Common myeloid progenitor, CD34-positive (primary cell): ENCODE measurements at places on chromosomes 2 and 18.

GRCh38 chr2:39338502-39338901 is 94.7 kb upstream of the CDKL4 start:
- no peak overlapping the region for H3K27ac ChIP-seq
- H3K36me3 ChIP-seq: no peaks in the 10 kb centered on the region
- DNase-seq: peak; percentile 5

GRCh38 chr2:219562049-219563020 is 9.0 kb downstream of the OBSL1 start:
- H3K4me3 ChIP-seq: no peak overlapping the region
- no peak for DNase-seq
- peaks cover 30% of the 10 kb centered on the region for H3K36me3 ChIP-seq
- no peak overlapping the region for H3K27ac ChIP-seq
- no peaks in the 10 kb centered on the region for H3K27me3 ChIP-seq

DNA sequence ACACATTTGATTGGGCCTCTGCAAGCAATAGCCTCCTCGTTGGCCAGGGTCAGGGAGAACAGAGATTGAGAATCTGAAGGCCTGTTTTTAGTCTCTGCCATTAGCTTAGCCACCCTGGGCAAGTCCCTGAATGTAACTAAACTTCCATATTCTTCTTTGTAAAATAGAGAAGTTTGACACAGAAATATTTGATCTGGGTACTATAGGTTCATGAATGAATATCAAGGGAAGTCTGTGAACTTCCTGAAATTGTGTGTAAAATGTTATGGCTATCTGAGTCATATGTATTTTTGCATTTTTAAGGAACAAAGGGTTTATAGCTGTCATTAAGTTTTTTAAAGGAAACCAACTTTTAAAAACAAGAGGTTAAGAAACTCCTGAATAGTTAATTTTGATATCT is 23.2 kb downstream of the RND3 start:
- H3K27ac ChIP-seq: no peak overlapping the region
- DNase-seq: no peak
- peaks cover 4% of the 10 kb centered on the region for H3K27me3 ChIP-seq
- no peaks in the 10 kb centered on the region for H3K36me3 ChIP-seq
- no peaks in the 10 kb centered on the region for H3K4me1 ChIP-seq

DNA sequence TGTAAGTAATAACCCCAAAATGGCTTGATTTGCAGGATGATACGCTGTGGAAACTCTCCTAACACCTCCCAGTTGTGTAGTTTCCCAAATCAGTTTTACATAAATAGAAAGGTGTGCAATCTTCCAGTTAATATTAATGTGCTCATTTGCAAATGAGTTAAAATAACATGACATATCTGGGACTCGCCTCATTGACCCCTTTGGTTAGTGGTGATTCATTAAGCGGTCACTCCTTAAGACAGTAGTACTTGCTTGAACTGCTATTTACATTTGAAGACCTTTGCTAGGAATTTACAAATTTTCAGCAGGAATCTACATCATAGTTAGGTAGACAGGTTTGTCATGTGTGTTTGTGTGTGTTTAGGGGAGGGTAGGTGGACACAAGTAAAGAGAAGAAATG is 1367.7 kb upstream of the CELF4 start:
- no peaks in the 10 kb centered on the region for H3K36me3 ChIP-seq
- no peaks in the 10 kb centered on the region for H3K27me3 ChIP-seq
- H3K27ac ChIP-seq: no peak overlapping the region
- H3K4me1 ChIP-seq: no peaks in the 10 kb centered on the region
- no peak for DNase-seq
- no peak overlapping the region for H3K4me3 ChIP-seq

DNA sequence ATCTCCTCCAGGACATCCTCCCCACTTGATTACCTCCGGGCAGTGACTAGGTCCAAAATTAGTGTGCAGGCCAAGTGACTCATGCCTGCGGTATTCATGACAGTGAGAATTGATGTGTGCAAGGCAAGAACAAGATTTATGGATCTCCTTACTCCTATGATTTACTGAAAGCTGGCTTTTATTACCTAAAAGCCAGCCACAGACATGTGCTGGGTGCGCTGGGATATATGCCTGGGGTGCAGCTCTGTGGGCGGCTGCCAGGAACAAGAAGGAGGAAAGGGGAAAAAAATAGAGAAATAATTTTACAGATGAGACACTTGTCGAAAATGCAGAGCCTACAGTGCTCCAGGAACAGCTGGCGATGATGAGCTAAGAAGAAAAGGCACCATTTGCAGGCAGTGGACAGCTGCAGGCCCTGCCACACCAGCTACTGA is 359.3 kb downstream of the CMPK2 start:
- H3K27ac ChIP-seq: no peak overlapping the region
- H3K36me3 ChIP-seq: no peaks in the 10 kb centered on the region
- no peaks in the 10 kb centered on the region for H3K27me3 ChIP-seq
- DNase-seq: no peak
- no peak overlapping the region for H3K4me3 ChIP-seq

DNA sequence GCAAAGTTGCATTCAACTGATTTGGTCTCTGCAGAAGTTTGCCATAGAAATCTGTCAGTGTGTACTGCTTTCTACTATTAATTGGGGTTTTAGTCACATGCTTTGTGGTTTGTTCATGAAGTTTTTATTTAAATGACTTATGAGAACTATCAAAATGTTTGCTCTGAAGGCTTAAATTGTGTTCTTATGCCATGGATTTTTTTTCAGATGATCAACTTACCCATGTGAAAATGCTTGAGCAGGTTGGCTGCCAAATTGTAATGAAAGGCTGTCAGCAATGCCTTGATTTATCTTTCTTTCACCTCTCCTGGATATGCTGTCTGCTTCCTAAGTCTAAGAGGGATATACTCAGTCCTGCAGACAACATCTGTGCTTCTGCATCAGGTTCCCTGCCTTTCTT is 50.7 kb downstream of the FMNL2 start:
- no peak for DNase-seq
- H3K27me3 ChIP-seq: no peaks in the 10 kb centered on the region
- no peak overlapping the region for H3K27ac ChIP-seq
- no peaks in the 10 kb centered on the region for H3K4me1 ChIP-seq
- no peaks in the 10 kb centered on the region for H3K36me3 ChIP-seq

- DNase-seq: no peak
- no peaks in the 10 kb centered on the region for H3K27me3 ChIP-seq
- H3K27ac ChIP-seq: no peak overlapping the region
- H3K36me3 ChIP-seq: no peaks in the 10 kb centered on the region
- H3K4me3 ChIP-seq: no peak overlapping the region
Measured at GRCh38 chr2:203683932-203684556, 22.4 kb upstream of the CD28 start.

DNA sequence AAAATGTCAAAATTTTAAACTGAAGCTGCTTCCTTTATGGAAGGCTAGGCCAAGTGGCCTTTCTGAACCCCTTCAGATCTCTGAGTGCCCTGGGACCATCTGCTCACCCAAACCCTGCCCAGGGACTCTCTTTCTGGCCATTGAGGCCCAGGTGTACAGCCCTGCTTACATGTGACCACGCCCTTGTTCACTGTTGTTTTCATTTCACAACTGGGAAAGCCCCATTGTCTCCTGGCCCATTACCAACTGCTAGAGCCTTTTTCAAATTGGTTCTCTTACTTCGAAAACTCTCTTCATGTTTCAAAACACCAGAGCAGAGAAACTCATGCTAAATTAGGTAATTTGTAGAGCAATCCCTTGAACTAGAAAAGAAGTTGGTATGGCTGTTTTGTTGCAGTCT is 219.5 kb upstream of the TANK start:
- no peaks in the 10 kb centered on the region for H3K27me3 ChIP-seq
- no peaks in the 10 kb centered on the region for H3K36me3 ChIP-seq
- no peak for DNase-seq
- no peaks in the 10 kb centered on the region for H3K4me1 ChIP-seq

GRCh38 chr2:175036582-175037018 is 31.4 kb upstream of the CHN1 start:
- DNase-seq: peak; percentile 52
- no peaks in the 10 kb centered on the region for H3K27me3 ChIP-seq
- H3K36me3 ChIP-seq: no peaks in the 10 kb centered on the region

GRCh38 chr18:6139007-6139406 is 243.7 kb upstream of the TMEM200C start:
- no peaks in the 10 kb centered on the region for H3K36me3 ChIP-seq
- no peaks in the 10 kb centered on the region for H3K4me1 ChIP-seq
- H3K4me3 ChIP-seq: no peak overlapping the region
- DNase-seq: no peak

GRCh38 chr2:47617028-47617427 is 165.9 kb upstream of the MSH6 start:
- H3K4me3 ChIP-seq: no peak overlapping the region
- H3K27ac ChIP-seq: no peak overlapping the region
- H3K36me3 ChIP-seq: no peaks in the 10 kb centered on the region
- H3K4me1 ChIP-seq: peaks cover 8% of the 10 kb centered on the region
- no peaks in the 10 kb centered on the region for H3K27me3 ChIP-seq
- no peak for DNase-seq

GRCh38 chr2:61759005-61759404 is 94.9 kb downstream of the FAM161A start:
- H3K4me1 ChIP-seq: no peaks in the 10 kb centered on the region
- no peak overlapping the region for H3K27ac ChIP-seq
- H3K36me3 ChIP-seq: no peaks in the 10 kb centered on the region
- DNase-seq: peak; percentile 43

- no peaks in the 10 kb centered on the region for H3K4me1 ChIP-seq
- H3K27me3 ChIP-seq: peaks cover 4% of the 10 kb centered on the region
- no peak overlapping the region for H3K4me3 ChIP-seq
- H3K36me3 ChIP-seq: no peaks in the 10 kb centered on the region
Measured at GRCh38 chr2:172999641-173000386, 75.8 kb upstream of the MAP3K20 start.

DNA sequence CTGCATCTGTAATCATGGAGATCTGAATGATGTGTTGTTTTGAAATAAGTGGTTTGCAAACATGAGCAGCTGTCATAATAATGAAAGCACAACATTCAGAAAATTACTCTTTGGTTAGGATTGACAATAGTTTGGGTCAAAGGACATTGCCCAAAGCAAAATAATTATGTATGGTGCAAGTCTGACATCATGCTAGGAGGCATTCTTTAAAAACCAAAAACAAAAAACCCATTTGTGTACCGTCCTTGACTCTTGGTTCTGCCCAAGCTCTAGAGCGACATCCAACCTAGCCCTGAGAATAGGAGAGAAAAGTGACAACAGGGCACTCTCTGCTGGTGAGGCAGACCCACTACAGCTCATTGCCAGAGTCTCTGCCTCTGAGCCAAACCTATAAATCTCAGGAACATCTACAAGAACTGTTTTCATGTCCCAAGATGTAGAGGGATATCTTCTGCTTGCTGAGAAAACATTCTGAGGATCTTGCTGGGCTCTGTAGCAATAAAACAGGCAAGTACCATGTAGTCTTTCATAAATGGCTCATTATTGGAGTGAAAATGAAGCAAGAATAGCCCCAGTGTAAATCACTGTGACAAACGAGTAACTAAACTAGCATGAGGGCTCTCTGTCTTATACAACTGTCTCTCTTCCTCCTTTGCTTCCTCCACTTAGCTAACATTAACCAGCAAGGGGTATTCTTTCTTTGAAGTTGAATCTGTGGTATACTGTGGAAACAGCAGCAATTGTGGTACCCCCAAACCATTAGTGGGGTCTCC is 266.8 kb upstream of the CXCR4 start:
- no peaks in the 10 kb centered on the region for H3K27me3 ChIP-seq
- no peaks in the 10 kb centered on the region for H3K36me3 ChIP-seq
- no peak overlapping the region for H3K4me3 ChIP-seq
- peaks cover 23% of the 10 kb centered on the region for H3K4me1 ChIP-seq
- peak; percentile 79 for DNase-seq
- no peak overlapping the region for H3K27ac ChIP-seq

DNA sequence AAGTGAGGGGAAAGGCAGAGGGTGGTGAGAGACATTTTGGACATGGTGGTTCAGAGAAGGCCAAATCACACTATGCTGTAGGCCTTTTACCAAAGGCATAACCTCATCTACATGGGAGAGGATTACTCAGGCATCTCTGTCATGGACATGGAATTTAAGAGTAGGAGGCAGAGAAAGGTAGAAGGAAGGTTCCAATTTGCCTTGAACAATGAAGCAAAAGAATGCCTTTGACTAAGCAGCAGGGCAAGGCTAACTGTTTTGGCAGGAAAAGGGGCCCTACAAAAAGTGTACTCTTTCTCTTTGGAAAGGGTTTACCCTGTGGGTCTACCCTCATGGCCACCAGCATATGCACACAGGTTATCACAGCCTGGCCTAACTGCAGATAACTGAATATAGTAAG is 45.6 kb upstream of the RNU4ATAC start:
- peaks cover 11% of the 10 kb centered on the region for H3K36me3 ChIP-seq
- no peak overlapping the region for H3K4me3 ChIP-seq
- H3K4me1 ChIP-seq: peaks cover 3% of the 10 kb centered on the region
- DNase-seq: no peak
- no peak overlapping the region for H3K27ac ChIP-seq
- no peaks in the 10 kb centered on the region for H3K27me3 ChIP-seq

GRCh38 chr2:228799208-228799588 is 471.9 kb downstream of the PID1 start:
- H3K4me3 ChIP-seq: no peak overlapping the region
- no peaks in the 10 kb centered on the region for H3K4me1 ChIP-seq
- no peak overlapping the region for H3K27ac ChIP-seq
- H3K36me3 ChIP-seq: no peaks in the 10 kb centered on the region
- no peak for DNase-seq

GRCh38 chr18:76911440-76911839 is 89.1 kb downstream of the ZNF236 start:
- H3K4me3 ChIP-seq: no peak overlapping the region
- DNase-seq: no peak
- no peaks in the 10 kb centered on the region for H3K27me3 ChIP-seq
- no peak overlapping the region for H3K27ac ChIP-seq

GRCh38 chr2:179106676-179107428 is 56.9 kb upstream of the CCDC141 start:
- H3K27me3 ChIP-seq: no peaks in the 10 kb centered on the region
- H3K36me3 ChIP-seq: peaks cover 3% of the 10 kb centered on the region
- H3K27ac ChIP-seq: no peak overlapping the region
- no peak overlapping the region for H3K4me3 ChIP-seq
- DNase-seq: peak; percentile 7
- H3K4me1 ChIP-seq: no peaks in the 10 kb centered on the region

DNA sequence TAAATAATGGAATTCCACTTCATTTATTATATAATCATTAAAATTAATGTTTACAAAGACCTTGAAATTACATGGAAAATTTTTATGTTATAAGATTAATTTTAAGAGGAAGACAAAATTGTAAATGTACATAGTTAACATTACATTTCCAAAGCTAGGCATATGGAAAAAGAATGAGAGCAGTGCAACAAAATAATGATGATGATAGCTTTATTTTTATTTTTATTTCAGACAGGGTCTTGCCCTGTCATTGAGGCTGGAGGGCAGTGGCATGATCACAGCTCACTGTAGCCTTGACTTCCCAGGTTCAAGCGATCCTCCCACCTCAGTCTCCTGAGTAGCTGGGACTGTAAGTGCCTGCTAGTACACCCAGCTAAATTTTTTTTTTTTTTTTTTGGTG is 61.2 kb upstream of the ZCCHC2 start:
- no peak overlapping the region for H3K27ac ChIP-seq
- no peaks in the 10 kb centered on the region for H3K4me1 ChIP-seq
- no peaks in the 10 kb centered on the region for H3K36me3 ChIP-seq

GRCh38 chr2:168220965-168221819 is 26.2 kb downstream of the STK39 start:
- H3K4me3 ChIP-seq: no peak overlapping the region
- H3K27ac ChIP-seq: no peak overlapping the region
- H3K36me3 ChIP-seq: no peaks in the 10 kb centered on the region
- H3K4me1 ChIP-seq: no peaks in the 10 kb centered on the region
- DNase-seq: no peak

- no peaks in the 10 kb centered on the region for H3K27me3 ChIP-seq
- no peak overlapping the region for H3K27ac ChIP-seq
- no peak overlapping the region for H3K4me3 ChIP-seq
- no peaks in the 10 kb centered on the region for H3K4me1 ChIP-seq
- no peaks in the 10 kb centered on the region for H3K36me3 ChIP-seq
Measured at GRCh38 chr18:39599251-39599650, 2033.7 kb upstream of the CELF4 start.
